ENCODE measurements at places on chromosomes 6 and 20. TPM values are rescaled to one million over a fixed set of nuclear protein-coding genes. Genes with fewer than 3 reads are reported as not detected.

DNA sequence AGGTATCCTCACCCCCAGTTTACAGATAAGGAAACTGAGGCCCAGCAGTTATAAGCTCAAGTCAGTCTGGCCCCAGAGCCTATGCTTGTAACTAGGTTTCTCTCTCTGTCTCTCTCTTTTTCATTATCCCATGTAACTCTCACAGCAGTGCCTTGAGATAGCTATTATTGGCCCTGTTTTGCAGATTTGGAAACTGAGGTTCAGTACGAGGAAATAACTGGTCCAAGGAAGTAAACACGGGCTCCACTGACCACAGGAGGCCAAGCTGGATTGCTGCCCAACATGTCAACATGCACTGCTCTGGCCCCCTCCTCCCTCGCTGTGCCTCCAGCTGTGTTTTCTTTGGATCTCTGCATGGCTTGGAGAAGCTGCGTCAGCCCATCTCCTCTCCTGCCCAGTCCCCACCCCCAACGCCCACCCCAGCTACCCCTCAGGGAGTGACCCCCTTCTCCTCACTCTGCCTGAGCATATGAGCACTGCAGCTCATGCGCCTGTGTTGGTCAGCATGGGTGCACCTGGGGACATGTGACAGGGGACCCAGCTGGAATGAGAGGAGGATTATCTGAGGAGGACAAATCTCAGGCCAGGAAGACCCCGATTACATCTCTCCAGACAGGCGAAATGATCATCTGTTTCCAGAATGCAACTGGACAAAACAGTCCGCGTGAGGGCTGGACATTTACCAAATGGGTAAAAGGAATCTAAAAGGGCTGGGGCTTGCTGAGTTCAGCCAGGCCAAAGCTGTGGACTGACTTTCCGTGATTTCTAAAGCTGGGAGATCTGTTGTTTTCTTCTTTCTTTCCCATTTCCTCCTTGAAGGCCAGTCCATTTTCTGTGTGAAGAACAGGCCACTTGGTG lies 7.8 kb upstream of the PLTP start:
- no peaks in the 10 kb centered on the region for H3K36me3 ChIP-seq
- H3K27ac ChIP-seq: peak overlapping the region; percentile 3
- H3K27me3 ChIP-seq: no peaks in the 10 kb centered on the region
- no peak overlapping the region for H3K4me3 ChIP-seq
- no peak for DNase-seq
- no peaks in the 10 kb centered on the region for H3K4me1 ChIP-seq

DNA sequence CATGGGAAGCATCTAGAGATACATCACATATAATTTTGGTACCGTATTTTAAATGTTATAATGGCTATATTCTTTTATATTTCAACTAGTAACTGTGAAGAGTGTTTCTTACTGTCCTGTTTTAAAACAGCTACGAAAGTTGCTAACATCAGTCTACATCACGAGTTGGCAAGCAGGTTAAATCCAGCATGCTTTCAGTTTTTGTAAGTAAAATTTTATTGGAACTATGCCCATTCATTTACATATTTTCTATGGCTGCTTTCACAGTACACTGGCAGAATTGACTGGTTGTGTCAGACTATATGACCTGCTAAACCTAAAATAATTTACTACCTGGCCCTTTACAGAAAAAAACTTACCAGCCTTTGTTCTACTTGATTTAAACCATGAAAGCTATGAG lies 478.1 kb downstream of the PHF3 start:
- no peak overlapping the region for H3K27ac ChIP-seq
- no peaks in the 10 kb centered on the region for H3K27me3 ChIP-seq
- no peaks in the 10 kb centered on the region for H3K36me3 ChIP-seq
- H3K4me3 ChIP-seq: no peak overlapping the region
- no peaks in the 10 kb centered on the region for H3K4me1 ChIP-seq

DNA sequence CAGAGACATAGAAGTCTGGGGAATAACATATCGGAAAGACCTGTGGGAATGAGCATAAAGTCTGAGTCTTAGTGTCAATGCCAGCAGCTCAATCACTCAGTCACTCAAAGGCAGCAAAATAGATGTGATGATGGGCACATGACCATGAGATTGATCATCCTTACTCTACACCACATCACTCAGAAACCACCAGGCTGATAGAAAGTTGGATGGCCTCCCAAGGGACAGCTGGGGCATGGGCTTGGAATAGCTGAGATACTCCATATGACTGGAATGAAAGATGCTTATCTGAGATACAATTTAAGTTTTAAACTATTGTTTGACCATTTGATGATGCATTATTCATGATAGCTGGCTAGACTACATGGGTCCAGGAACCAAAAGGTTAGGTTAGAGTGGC lies 80.9 kb upstream of the F13A1 start:
- H3K27me3 ChIP-seq: no peaks in the 10 kb centered on the region
- H3K4me3 ChIP-seq: no peak overlapping the region
- no peak overlapping the region for H3K27ac ChIP-seq

DNA sequence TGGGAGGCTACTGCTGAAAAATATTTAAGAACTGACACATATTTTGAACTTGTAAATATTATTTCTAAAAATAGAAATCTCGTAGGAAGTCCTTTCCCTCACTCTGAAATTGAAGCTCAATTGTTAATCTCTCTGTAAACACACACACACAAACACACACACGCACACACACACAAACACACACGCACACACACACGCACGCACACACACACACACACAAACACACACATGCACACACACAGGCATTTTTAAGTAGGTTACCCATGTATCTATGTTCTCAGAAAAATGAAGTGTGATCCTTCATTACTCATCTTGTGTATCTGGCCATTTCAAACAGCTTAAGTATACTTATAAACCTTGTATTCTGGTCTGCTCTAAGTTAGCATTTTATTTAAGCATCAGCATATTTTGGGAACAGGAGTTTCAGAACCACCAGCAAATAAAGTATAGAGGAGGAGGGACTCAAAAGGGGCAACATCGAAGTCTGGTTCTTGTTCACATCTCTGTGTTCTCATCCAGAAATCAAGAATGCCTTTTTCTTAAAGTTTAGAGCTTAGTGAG lies 11.6 kb downstream of the CCN6 start:
- H3K27me3 ChIP-seq: no peaks in the 10 kb centered on the region
- no peaks in the 10 kb centered on the region for H3K36me3 ChIP-seq
- no peak for DNase-seq
- no peak overlapping the region for H3K27ac ChIP-seq
- no peaks in the 10 kb centered on the region for H3K4me1 ChIP-seq

DNA sequence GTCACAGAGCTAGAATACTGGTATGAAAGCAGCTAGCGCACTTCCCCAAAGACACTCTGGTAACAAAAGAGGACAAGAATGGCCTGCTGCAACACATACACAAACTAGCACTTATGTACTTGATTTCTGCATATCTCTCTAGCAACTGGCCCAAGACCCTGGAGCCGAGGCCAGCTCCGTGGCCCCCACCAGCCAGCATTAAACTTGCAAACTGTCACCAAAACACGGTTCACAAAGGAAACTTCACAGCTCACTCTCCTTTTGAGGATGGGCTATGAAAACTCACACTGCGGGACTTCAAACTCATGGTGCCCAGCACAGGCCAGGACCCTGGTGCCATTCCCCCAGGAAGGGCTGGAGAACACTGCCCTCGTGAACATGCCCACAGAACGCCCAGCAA lies 115.9 kb upstream of the RPS6KA2 start:
- no peak overlapping the region for H3K27ac ChIP-seq
- no peak overlapping the region for H3K4me3 ChIP-seq
- DNase-seq: no peak
- no peaks in the 10 kb centered on the region for H3K36me3 ChIP-seq
- no peaks in the 10 kb centered on the region for H3K4me1 ChIP-seq

DNA sequence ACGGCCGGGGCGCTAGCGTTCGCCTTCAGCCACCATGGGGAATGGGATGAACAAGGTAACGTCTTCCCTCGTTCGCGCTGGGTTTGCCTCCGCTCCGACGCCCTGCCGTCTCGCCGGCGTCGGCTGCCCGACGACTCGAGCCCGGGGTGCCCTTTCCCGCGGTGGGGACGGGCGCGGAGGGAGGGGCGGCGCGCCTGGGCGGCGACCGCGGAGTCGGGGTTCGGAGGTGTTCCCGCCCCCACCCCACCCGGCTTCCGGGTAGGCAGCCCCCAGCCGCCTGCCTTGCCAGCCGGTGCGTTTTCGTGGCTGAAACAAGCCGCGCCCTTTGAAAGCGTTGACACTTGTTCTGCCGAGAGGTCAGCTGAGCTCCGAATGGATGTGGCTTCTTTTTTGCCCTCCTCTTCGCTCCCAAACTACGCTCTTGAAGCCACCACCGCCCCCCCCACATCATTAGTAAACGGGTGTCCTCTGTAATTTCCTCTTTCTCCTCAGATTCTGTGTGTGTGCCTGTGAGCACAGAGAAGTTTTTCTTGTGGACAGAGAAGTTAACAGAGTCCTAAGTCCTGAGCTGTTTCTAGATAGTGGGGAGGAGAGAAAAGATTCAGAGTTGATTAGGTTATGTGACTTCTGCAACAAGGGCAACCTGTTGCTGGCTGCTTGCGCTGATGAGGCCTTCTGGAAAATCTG lies 362 bp downstream of the DUSP22 start:
- peak overlapping the region; percentile 60 for H3K4me3 ChIP-seq
- no peaks in the 10 kb centered on the region for H3K36me3 ChIP-seq
- peak overlapping the region; percentile 96 for H3K27ac ChIP-seq
- no peaks in the 10 kb centered on the region for H3K4me1 ChIP-seq
- no peaks in the 10 kb centered on the region for H3K27me3 ChIP-seq
- peak; percentile 61 for DNase-seq

DNA sequence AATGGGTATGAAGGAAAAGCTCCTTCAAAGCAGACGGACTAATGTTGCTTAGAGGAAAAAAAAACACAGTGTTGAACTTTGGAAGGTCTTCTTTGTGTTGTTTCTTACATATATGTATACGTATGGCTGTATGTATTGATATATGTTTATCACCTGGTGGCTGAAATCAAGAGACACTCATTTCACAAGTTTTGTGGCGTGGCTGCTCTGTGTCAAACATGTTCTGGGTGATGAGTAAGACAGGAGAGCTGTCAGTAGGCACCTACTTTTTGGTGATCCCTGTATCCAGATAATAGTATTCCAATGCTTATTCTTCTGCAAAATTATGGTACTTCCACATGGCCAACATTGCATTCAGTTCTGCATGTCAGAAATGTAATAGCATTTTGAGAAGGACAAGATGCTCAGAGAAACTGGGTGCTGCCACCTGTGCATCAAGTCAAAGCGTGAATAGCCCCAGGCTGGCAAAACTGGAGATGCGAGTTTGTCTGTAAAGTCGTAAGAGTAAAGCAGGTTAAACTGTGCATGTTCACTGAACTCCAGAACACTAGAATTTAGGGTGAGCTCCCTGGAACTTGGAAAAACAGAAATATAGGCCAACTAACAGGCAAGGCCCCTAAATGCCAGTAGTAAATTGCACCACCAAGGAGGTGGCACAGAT lies 67.9 kb downstream of the ARMC2 start:
- no peaks in the 10 kb centered on the region for H3K36me3 ChIP-seq
- H3K27ac ChIP-seq: no peak overlapping the region
- no peak overlapping the region for H3K4me3 ChIP-seq

DNA sequence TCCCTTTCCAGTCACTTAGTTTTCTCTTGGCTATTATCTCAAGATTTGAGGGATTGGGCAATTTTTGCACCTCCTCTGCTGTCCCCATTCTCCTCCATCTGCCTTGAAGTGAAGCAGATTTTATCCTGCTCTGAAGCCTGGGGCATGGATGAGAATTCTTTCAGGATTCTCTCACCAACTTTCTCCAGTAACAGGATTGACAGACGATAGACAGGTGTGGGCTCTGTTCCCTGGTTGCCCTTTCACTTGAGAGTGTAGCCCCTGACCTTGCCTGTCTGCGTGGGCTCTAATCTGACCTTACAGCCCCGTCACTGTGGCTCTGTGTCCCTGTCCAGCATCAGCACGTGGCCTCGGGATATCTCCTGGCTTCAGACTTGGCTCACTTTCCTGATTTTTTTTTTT lies 27.1 kb downstream of the CDYL start:
- no peaks in the 10 kb centered on the region for H3K36me3 ChIP-seq
- H3K27ac ChIP-seq: no peak overlapping the region
- no peak overlapping the region for H3K4me3 ChIP-seq
- H3K27me3 ChIP-seq: no peaks in the 10 kb centered on the region
- H3K4me1 ChIP-seq: no peaks in the 10 kb centered on the region
- no peak for DNase-seq

DNA sequence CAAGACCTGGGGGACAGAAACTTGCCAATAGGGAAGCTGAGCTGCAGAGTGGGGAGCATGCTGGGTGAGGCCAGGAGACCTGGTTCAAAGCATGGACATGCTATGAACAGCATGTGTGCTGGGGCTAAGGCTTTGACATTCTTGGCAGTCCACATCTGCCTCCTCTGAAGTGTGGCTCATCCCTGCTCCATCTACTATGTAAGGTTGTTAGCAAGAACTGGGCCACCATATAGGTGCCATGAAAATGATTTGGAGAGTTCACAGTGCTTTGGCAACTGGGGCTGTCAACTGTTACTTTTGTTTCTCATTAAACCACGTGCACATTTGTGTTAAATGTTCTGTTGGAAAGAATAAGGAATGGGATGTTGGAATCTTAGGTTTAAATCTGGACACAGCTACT lies 311.1 kb downstream of the CDC5L start:
- no peak overlapping the region for H3K4me3 ChIP-seq
- DNase-seq: no peak
- H3K27me3 ChIP-seq: no peaks in the 10 kb centered on the region
- no peaks in the 10 kb centered on the region for H3K4me1 ChIP-seq
- no peaks in the 10 kb centered on the region for H3K36me3 ChIP-seq

- H3K4me3 ChIP-seq: no peak overlapping the region
- H3K27me3 ChIP-seq: no peaks in the 10 kb centered on the region
- no peaks in the 10 kb centered on the region for H3K4me1 ChIP-seq
- H3K36me3 ChIP-seq: no peaks in the 10 kb centered on the region
- no peak for DNase-seq
Measured at GRCh38 chr6:39707962-39708683, 17.1 kb downstream of the KIF6 start.

GRCh38 chr20:37350649-37351574 lies 5.0 kb downstream of the SRC start:
- no peaks in the 10 kb centered on the region for H3K36me3 ChIP-seq
- no peak overlapping the region for H3K4me3 ChIP-seq
- H3K27ac ChIP-seq: no peak overlapping the region
- no peaks in the 10 kb centered on the region for H3K27me3 ChIP-seq

DNA sequence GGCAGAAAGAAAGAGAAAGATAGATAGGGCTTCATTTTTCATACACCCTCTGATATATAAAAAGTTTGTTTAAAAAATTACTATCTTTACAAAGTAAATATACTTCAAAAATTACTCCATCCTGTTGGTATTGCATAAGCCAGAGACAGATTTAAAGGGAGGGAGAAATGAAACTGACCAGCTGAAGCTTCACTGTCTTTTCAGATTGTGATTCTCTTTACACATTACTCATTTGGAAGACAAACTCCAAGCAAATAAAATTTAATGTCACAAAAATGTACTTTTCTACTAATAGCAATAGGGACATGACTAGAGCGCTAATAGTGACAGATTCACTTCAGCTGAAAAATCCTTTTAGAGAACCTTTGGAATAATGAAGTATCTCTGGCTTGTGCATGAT lies 38.6 kb upstream of the MARCKS start:
- no peak overlapping the region for H3K27ac ChIP-seq
- no peak overlapping the region for H3K4me3 ChIP-seq
- H3K27me3 ChIP-seq: no peaks in the 10 kb centered on the region
- no peaks in the 10 kb centered on the region for H3K36me3 ChIP-seq

- H3K36me3 ChIP-seq: no peaks in the 10 kb centered on the region
- no peak overlapping the region for H3K27ac ChIP-seq
- H3K4me1 ChIP-seq: no peaks in the 10 kb centered on the region
- no peaks in the 10 kb centered on the region for H3K27me3 ChIP-seq
Measured at GRCh38 chr6:144993870-144994269, 708.7 kb downstream of the UTRN start.

Gene RIPPLY2
- total RNA-seq: 0.23 TPM

Gene ELOVL5
- total RNA-seq: 353 TPM

Gene KIAA1755
- total RNA-seq: 10.8 TPM

Gene SIRPB2
- 0.36 TPM for total RNA-seq

Data from prostate gland (tissue), 2 donors.